ENCODE measurements at places on chromosomes 3 and 15.

GRCh38 chr15:83850015-83850414, 196.1 kb downstream of the ADAMTSL3 start:
- no peak for DNase-seq

GRCh38 chr3:70358978-70359580, 46.6 kb upstream of the MDFIC2 start:
- peak; percentile 2 for DNase-seq

DNA sequence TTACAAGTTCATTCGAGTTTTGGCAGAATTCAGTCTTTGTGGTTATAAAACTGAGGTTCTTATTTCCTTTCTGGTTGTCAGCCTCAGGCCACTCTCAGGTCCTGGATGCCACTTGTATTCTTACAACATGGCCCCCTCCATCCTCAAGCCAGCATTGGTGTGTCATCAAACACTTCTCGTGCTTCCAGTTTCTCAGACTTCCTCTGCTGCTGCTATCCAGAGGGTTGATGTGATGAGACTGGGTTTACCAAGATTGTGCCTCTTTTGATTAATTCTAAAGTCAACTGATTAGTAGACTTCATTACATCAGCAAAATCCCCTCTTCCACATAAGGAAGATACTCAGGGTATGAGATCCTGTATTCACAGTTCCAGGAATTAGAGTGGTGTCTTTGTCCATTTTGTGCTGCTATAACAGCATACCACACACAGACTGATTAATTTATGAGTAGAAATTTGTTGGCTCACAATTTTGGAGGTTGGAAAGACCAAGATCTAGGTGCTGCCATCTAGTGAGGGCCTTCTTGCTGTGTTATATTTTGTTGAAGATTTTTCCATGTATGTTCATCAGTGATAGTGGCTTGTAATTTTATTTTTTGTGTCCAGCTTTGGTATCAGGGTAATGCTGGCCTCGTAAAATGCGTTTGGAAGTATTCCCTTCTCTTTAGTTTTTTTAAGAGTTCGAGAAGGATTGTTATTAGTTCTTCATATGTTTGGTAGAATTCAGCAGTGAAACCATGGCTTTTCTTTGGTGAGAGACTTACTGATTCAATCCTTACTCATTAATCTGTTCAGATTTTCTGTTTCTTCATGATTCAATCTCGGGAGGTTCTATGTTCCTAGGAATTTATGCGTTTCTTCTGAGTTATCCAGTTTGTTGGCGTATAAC, 11.1 kb downstream of the LRCH3 start:
- DNase-seq: peak; percentile 49

GRCh38 chr3:167743799-167744198, 8.3 kb downstream of the SERPINI1 start:
- no peak for DNase-seq

DNA sequence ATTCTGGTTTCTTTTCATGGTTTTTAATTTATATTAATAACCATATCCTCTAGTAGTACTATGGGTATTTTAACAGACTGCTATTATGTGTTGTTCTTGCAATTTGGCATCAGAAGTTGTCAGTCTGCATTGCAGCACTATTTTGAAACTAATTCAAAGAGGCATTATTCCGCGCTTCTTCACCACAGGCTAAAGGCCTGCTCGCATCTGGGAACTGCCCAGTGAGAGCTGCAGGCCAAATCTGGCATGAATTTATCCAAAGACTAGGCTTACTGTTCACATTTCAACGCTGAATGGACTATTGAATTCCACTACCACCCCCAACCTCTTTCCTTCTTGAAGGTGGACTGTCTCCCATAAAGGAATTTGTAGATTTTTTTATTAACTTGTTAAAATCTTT, 310.4 kb upstream of the NR2F2 start:
- DNase-seq: no peak

DNA sequence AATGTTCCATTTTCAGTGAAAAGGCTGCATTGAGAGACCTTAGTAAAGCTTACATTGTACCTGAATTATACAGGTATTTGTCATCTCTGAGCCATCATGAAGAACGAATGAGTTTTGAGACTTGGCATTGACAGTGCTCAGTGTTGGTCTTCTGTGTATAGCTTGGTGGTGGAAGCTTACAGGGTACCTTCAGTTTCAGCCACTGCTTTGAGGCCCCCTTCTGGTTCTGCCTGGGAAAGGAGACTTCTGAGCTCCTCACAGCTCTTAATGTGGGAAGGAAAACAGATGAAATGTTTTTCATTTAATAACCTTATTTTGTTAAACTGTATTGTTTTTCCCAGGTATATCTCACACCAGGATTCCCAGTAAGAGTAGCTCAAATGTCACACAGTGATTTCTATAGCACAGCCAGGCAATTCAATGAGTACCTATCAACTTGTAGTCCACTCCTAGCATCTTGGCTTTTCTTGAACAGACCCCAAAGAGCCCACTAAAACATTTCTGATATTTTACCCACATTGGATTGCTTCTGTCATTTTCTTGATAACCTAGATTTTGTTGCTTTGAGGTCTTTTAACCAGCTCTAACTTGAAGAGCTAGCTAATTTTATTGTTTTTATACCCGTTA, 5.6 kb downstream of the SERPINI1 start:
- no peak for DNase-seq

DNA sequence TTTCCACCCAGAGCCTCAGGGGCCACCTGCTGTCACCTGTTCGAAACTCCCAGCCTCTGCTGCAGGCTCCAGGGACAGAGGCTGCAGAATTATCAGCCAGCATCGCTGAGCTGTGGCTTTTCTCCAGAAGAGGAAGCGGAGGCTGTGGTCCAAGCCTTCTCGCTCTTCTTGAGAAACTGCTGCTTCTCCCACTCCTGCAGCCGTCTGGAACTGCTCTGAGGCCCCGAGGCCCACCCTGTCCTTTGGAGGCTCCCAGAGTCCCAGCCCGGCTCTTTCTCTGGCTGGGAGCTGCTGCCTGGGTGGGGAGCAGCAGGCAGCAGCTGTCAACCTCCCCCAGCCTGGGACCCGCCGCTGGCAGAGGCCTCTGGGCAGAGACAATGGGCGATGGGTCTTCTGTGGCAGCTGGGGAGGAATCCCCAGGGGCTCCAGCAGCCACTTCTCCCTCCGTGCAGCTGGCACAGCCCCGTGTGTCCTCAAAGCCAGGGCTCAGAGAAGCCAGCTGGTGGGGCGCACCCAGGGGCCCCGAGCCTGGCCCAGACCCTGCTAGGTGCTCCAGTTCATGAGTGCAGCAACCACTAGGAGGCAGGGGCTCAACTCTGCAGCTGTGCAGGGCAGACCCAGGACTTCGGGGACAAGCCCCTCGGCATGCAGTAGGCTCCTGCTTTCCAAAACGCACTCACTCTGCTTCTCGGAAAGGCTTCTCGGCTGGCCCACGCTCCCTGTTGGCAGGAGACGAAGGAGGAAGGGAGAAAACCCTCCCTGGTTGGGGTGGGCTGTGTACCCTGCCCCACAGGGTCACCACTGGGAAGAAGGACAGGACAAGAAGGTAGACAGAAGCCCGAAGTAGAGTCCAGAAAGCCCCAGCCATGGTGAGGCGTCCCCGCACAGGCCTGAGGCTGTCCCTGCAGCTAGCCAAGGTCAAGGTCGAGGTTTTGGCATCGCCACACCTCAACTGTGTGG, 49.9 kb upstream of the FURIN start:
- DNase-seq: peak; percentile 92

GRCh38 chr3:33937628-33938027, 139.2 kb downstream of the PDCD6IP start:
- DNase-seq: peak; percentile 3

- DNase-seq: no peak
Observed at GRCh38 chr3:170778240-170779217, 91.5 kb downstream of the RPL22L1 start.

- DNase-seq: no peak
Observed at GRCh38 chr15:31511707-31512310, 185.2 kb downstream of the KLF13 start.

GRCh38 chr3:46481636-46482035, 16.1 kb upstream of the RTP3 start:
- no peak for DNase-seq

DNA sequence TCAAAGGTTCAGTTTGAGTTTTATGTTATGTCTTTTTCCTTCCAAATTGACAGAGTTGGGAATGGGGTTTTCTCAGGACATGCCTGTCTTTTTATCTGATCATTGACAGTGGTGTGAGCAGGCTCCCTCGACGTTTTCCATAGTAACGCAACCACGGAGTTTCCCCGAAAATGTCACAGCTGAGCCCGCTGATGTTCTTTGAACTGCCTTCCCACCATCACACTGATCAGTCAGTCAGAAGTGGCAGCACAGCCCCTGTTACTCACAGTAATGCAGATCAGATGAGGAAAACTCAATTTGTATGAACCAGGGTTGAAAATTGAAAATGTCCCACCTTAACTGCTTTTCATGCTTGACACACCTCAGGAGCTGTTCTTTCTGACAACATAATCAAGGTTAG, 210.4 kb downstream of the NECTIN3 start:
- DNase-seq: no peak

- DNase-seq: no peak
Observed at GRCh38 chr3:116299646-116300081, 145.6 kb downstream of the LSAMP start.

DNA sequence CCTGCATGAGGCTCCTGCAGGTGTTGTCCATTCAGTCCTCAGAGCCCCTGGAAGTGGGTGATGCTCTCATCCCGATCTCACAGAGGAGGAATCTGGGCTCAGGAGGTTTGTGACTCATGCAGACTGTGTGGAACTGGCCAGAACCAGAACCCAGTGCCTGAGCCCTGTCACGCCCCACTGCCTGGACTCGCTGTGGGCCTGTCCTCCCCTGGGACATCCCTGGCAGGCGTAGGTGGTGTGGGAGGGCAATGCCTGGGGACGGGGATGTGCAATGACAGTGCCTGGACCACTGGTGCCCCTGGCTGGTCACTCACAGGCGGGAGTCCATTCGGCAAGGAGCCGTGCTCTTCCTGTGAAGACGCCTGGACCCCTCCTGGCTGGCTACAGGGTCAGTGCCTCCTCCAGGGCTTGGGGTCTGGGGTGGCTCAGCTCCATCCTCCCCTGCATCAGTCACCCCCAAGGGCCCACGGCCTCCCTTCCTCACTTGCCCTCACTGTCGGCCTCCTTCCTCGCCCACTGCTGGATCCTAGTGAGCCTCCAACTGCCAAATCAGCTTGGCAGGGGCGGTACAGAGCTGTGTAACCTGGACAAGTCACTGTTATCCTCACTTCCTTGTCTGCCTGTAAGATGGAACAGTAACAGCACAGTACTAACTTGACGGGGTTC, 14.9 kb downstream of the PSTPIP1 start:
- DNase-seq: no peak

DNA sequence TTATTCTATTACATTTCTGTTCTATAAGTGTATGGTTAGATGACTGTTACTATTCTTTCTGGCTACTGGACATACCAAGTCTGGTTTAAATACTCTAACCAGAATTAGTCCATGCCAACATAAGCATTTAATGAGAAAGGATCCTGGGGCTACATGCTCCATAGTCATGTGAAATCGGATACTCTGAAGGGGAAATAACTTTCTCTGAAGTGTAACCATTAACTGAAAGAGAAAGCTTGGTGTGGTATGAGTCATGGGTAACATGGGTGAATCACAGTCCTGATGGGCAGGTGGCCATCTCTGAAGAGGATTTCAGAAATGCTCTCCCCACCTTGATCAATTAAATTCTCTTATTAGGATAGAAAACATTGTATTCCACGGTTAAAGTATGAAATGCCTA, 69.4 kb downstream of the FHIT start:
- no peak for DNase-seq

DNA sequence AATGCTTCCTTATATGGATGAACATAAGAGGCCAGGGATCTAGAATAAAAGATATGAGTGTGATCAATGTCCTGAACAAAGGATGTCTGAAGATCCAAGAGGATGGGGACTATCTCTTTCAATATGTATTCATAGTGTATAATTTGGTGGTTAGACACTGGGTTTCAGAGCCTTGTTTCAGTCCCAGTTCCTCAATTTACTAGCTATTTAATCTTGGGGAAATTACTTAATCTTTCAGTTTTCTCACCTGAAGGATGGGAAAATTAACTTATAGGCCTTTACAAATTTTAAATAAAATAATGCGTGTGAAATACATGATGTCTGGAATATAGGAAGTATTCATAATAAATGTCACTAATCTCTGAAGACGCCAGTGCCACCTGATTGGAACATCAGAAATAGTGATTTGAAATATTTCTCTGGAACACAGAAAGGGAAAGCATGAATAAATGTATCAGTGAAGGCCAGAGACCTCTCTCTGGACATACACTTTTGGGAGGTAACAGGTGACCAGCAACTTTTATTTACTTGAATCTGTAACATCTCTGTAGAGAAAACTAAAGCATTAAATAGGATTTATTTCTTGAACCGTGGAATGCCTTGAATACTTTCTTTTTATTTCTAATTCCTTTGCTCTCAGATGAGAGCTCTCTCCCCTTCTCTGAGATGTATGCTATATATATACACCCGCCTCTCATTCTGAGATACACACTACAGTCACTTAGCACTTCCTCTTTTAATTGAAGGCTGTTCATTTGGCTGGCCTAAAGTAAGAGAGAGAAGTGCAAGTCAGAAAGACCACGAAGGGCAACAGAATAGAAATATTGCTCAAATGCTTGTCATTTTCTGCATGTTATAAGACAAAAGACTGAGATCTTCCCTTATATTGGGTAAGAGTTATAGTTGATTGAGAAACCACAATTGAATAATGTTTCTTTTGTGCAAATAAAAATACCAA, 407.1 kb downstream of the LSAMP start:
- no peak for DNase-seq

DNA sequence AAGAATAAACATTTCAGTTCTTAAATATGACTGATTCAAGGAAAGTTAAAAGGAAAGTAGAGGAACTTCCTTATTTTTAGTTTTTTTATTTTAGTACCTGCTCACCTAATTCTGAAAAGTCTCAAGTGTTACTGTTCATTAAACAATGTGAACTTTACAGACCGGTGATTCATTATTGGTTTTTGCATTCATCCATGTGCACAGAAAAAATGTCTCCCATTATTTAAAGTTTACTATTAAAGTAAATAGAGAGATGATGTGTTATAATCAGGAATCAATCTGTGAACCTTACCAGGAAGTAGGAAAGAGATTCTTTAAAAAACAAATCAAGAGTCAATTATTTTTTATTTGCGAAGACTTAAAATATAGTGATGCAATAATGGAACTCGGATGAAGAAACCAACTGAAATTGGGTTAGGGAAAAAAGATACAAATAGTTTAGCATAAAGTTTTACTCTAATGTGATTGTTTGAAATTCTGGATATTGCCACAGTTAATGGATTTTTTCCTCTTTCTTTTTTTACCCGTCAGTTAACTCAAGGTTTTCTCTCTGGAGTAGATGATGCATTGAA, 119.4 kb upstream of the SAMMSON start:
- no peak for DNase-seq

GRCh38 chr15:25875566-25875965, 12.4 kb upstream of the ATP10A start:
- DNase-seq: no peak

GRCh38 chr3:17204049-17204650, 319.4 kb downstream of the PLCL2 start:
- no peak for DNase-seq

GRCh38 chr15:86557018-86557550, 477.4 kb downstream of the AGBL1 start:
- no peak for DNase-seq

GRCh38 chr3:157888040-157888439, 218.2 kb downstream of the SHOX2 start:
- no peak for DNase-seq

GRCh38 chr3:62712746-62713145, 162.5 kb downstream of the CADPS start:
- no peak for DNase-seq
